Muscle of leg (tissue), 16 donors: ENCODE measurements at places on chromosomes 12 and 14. TPM values are rescaled to one million over a fixed set of nuclear protein-coding genes. Genes with fewer than 3 reads are reported as not detected.

DNA sequence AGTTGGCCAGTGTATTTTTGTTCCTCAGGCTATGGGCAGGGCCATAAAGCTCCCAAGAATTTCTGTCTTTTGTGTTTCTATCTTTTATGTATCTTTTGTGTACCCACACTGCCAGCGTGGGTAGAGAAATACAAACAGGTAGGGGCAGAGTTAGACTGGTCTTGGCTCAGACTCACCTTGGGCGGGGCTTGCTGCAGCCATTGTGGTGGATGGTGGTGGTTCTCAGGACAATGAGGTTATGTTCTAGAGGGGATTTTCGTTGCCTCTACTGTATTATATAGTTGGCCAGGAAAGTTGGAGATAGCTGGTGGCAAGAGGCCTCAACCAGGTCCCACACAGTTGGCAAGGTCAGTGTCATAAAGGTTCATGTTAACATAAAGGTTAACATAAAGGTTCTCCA is 977.5 kb upstream of the LRFN5 start:
- DNase-seq, result no peak

- peak; percentile 77 for DNase-seq
These were observed 233.5 kb downstream of the EFCAB11 start for GRCh38 chr14:89720741-89721729.

P2RX7 gene
- total RNA-seq, result 1.6 TPM

GPX2 gene
- total RNA-seq, result not detected

SLC17A8 gene
- total RNA-seq, result 0.35 TPM

CBLN3 gene
- total RNA-seq, result 1.2 TPM

DNA sequence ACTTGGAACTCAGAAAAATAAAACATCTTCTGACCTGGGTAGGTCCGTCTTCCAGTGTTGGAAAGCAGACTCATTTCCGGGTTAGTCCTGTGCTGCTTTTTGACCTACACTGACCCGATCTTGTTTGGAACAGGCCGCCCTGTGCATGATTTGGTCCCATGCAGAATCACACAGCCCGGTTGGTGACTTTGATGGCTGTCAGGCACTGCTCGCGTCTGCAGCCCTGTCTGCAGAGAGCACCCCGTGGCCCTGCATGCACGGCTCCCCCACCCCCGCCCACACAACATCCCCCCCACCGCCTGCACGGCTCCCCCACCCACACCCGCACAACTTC is 31.6 kb downstream of the PACS2 start:
- DNase-seq, result no peak

DNA sequence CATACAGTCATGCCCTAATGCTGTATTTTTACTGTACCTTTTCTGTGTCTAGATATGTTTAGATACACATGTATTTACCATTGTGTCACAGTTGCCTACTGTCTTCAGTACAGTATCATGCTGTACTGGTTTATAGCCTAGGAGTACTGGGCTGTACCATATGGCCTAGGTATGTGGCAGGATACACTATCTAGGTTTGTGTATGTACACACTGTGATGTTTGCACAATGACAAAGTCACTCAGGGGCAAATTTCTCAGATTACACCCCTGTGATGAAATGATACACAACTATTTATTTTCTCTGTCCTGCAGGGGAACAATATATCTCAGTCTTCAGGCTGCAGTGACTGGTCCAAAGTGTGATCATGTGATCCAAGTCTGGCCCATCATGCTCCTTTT is 1076.1 kb downstream of the VRK1 start:
- no peak for DNase-seq

TWF1 gene
- total RNA-seq, result 40.7 TPM

GRCh38 chr14:61875483-61875882 is 113.3 kb downstream of the SNAPC1 start:
- no peak for DNase-seq

DNA sequence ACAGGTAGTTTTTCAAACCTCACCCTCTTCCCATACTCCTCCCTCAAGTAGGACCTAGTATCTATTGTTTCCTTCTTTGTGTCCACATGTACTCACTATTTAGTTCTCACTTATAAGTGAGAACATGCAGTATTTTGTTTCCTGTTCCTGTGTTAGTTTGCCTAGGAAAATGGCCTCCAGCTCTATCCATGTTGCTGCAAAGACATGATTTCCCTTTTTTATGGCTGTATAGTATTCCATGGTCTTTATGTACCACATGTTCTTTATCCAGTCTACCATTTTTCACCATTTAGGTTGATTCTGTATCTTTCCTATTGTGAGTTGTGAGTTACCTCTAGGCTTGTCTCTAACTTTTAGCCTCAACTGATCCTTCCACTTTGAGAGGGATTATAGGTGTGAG is 310.7 kb downstream of the PRKD1 start:
- DNase-seq, result no peak

FITM1 gene
- total RNA-seq, result 170 TPM

DNA sequence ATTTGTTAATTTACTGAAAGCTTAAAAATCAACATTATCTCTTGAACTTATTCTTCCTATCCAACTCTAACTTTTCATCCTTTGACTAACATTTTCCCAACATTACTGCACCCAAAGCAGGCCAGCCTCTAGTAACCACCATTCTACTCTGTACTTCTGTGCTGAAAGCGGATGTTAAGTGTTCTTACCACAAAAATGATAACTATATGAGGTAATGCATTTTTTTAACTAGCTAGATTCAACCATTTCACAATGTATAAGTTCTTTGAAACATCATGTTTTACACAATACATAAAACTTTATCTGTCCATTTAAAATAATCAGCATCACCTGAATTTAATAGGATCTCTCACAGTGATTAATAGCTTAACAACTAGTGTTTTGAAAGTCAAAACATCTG is 468.5 kb upstream of the MGAT4C start:
- DNase-seq, result no peak

- DNase-seq, result no peak
These were observed 88.8 kb upstream of the DIO3 start for GRCh38 chr14:101472518-101472849.

SLC22A17 gene
- total RNA-seq, result 15.5 TPM

- DNase-seq, result no peak
These were observed 86.1 kb downstream of the SYNE2 start for GRCh38 chr14:63939006-63939270.

DNA sequence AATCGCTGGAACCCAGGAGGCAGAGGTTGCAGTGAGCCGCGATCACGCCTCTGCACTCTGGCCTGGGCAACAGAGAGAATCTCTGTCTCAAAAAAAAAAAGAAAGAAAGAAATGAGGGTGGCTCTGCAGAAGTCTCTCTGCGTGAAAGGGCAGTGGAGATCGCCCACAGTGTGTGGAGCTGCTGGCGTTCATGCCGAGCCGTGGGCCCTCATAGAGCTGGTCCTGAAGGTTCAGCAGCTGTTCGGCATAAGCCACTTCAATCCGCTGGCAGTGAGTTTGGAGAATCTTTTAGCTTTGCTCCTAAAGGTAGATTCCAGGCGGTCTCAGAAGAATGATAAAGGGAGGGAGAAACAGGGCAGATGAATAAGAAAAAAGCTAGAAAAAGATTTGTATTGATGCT is 36.7 kb upstream of the ATP2A2 start:
- DNase-seq, result no peak

MYH6 gene
- total RNA-seq, result 0.66 TPM

DNA sequence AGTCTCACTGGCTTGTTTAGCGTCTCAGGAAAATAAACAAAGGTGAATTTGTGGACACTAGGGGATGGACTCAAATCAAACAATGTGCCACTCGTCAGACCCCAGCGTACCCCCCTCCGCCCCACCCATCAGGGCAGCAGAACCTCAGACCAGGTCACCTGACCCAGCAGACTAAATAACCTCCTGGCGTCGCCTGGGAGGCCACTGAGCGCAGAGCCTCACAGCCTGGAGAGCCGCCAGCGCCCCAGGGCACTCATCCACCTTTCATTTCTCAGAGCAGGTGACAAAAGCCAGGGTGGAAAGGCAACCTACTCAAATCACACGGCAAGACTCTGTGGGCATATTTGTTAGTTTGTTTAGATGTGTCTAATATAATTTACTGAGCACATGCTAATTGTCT is 100.9 kb downstream of the DICER1 start:
- DNase-seq, result no peak

CFAP251 gene
- total RNA-seq, result 1.7 TPM

CCDC196 gene
- not detected for total RNA-seq

GRCh38 chr12:113296557-113297213 is 38.2 kb downstream of the SLC8B1 start:
- DNase-seq, result no peak

TMEM30B gene
- 3.2 TPM for total RNA-seq

- DNase-seq, result peak; percentile 30
These were observed 357.2 kb downstream of the BMP4 start for GRCh38 chr14:53599221-53599945.

DNA sequence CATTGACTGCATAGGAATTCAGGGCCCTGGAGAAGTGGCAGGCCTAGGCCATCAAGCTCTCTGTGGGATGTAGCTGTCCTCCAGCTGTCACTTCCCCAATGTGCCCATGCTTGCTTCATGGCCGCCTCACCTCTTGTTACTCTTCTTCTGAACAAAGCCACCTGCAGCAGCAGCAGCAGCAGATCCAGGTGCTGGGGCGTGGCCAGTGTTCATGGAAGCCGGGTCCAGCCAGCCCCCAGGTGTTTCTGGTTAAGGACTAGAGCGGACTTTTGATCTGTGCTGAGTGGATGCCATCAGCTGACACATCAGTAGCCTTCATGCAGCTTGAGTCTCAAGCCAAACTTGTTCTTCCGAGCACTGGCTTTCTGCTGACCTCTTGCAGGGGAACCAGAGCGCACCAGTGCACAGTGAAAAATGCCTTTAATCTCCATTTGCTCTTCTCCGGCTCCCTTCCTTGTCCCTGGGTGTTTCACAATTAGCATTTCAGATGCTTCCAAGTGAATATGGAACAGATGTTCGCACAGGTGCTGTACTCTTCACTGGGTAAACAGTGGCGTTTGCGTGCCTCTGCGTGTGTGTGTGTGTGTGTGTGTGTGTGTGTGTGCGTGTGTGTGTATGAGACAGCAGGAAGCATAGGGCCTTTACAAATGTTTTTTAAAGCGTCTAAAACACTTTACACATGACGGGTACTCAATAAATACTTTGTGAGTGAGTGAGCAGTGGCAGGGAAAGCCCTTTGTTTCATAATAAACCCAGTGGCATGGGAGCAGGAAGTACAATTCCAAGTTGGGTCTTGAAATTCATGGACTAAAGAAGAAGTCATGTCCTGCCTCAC is 20.1 kb downstream of the TPCN1 start:
- peak; percentile 93 for DNase-seq

GDF3 gene
- total RNA-seq, result not detected

DNA sequence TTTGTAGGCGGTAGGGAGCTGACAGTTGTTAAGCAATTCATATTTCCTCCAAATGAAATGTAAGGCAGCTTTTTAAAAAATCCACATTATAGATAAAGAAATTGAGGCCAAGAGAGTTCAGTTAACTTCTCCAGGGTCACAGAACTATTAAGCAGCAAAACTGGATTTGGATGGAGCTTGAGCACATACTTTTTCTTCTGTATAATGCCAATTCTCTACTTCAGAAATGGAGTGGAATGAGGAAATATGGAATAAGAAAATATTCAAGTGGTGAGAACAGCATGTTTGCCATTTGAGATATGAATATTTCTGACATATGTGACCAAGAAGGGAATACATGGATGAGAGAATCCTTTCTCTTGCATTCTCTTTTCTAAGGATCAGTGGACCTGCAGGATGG is 233.1 kb downstream of the FOXG1 start:
- DNase-seq, result peak; percentile 13

DNA sequence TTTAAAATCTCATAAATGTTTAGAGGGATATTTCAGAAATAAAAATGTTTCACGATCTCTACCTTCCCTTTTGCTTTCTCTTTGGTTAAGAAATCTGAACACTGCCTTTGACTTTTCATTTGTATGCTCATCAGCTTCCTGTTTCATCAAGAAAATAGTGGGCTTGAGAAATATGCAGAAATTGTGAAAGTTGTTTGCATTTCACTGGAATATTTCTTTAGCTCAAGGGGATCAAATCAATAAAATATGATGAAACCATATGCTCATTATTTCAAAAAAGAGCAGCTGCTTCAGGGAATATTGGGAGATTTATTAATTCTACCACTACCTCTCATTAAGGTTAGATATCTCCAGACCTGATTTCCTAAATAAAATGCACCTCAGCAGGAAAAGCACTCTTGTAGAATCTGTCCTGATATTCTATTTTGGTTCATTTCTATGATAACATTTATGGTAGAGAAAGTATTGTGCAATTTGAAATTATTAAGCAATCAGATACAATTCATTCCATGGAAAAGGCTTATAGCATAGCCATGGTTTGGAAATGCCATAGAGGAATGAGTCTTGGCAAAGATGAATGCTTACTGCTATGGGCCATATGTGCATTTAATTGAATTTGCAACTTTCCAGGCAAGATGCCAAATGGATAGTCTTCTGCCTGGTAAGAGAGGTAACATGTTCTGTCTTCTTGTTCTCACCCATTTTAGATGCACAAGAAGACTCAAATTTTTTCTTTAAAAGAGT is 212.6 kb upstream of the SLC16A7 start:
- peak; percentile 46 for DNase-seq

GRCh38 chr14:105333613-105334364 is 19.2 kb downstream of the PACS2 start:
- DNase-seq, result peak; percentile 62

DNA sequence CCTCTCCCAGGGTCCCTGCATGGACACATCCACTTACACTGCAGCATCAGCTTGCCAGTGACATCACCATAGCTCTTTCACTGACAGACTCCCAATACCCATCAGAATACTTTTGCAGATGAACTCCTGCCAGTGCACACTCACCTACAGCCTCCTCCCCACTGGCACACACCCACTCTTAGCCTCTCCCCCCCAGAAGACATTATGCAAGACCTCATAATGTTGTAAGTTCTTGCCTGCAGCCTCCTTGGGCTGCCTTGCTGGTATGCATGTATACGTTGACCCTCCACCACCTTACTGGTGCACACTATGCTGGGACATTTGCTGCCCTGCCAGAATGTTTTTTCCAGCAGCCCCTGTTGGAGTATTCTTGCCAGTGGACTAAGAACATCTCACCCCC is 324.2 kb downstream of the AEBP2 start:
- no peak for DNase-seq

GRCh38 chr14:50822501-50823042 is 8.4 kb downstream of the NIN start:
- DNase-seq, result no peak

CHGA gene
- total RNA-seq, result not detected

GRCh38 chr14:58668848-58669480 is 31.2 kb downstream of the DACT1 start:
- DNase-seq, result no peak

DNA sequence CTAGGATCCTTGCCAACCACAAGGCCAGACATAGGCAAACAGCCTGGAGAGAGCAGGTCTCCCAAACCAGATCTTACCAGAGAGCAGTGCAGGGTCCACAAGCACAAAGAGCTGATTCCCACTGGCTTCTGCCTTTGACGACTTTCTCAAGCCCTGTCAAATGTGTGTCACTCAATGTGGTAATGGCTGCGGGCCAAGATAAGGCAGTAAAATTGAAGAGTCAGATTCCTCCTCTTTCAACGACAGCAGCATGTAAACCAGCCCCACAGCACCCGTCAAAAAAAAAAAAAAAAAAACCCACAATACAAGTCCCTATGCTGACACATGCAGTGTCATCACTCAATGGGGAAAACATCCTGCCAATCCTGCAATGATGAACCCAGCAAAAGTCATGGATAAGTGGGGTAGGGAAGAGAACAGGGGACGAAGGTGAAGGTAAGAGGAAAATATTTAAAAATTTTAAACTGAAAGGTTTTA is at the start of gene STON2:
Gene STON2 (minus strand): TSS at position 123 of the 477 bp plus-strand sequence. CDS start 1,942 bp downstream, outside the sequence.
- DNase-seq, result peak; percentile 54
